ENCODE measurements at places on chromosomes 4 and X. TPM values are rescaled to one million over a fixed set of nuclear protein-coding genes. Genes with fewer than 3 reads are reported as not detected.

- H3K4me3 ChIP-seq = no peak overlapping the region
- no peaks in the 10 kb centered on the region for H3K27me3 ChIP-seq
- DNase-seq = no peak
Measured at GRCh38 chr4:132065940-132066495, 1083.1 kb upstream of the PCDH10 start.

- no peak overlapping the region for H3K27ac ChIP-seq
- H3K4me1 ChIP-seq = no peaks in the 10 kb centered on the region
- no peaks in the 10 kb centered on the region for H3K27me3 ChIP-seq
- H3K36me3 ChIP-seq = no peaks in the 10 kb centered on the region
Measured at GRCh38 chr4:152374153-152374552, 161.7 kb downstream of the FBXW7 start.

Gene SHOX
- not detected for total RNA-seq

GRCh38 chr4:139734201-139734874 lies 68.7 kb downstream of the MGST2 start:
- DNase-seq = no peak
- no peaks in the 10 kb centered on the region for H3K36me3 ChIP-seq
- H3K4me1 ChIP-seq = peaks cover 36% of the 10 kb centered on the region

- no peaks in the 10 kb centered on the region for H3K4me1 ChIP-seq
- no peak overlapping the region for H3K4me3 ChIP-seq
- no peak overlapping the region for H3K27ac ChIP-seq
- no peaks in the 10 kb centered on the region for H3K36me3 ChIP-seq
- no peak for DNase-seq
Measured at GRCh38 chr4:119537586-119537985, 91.0 kb downstream of the PDE5A start.

DNA sequence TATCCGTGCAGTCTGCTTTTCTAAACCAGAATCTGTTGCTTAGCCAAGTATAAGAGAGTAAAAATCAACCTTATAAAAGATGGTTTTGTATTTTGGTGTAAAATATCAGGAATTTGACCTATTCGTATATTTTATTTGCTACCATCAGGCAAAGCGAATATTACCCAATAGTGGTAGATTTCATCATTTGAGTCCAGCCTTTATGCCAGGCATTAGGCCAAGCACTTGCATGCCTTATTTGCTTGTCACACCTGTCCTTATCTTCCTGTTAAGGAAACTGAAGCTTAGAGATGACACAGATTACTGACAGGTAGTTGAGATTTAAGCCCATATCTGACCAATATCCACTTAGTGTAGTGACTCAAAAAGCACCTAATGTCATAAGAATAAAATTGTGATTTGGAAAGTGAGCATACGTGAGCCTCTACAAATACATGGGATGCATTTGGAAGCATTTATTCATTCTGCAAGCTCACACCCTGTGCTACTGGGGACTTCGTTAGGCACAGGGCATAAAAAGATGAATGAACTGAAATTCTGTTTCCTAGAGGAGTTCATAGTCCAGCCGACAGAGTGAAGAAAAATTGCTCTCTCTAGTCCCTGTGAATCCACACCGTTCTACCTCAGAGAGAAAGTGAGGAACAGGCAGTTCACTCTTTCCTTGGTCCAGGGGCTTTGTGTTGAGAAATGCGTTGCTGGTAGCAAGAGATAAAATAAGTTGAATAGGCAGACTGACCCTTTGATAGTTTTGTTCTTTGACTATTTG lies 2.3 kb upstream of the RNF212 start:
- H3K36me3 ChIP-seq = no peaks in the 10 kb centered on the region
- no peak for DNase-seq
- H3K27me3 ChIP-seq = no peaks in the 10 kb centered on the region
- no peak overlapping the region for H3K4me3 ChIP-seq
- H3K4me1 ChIP-seq = 0 out of 2 replicates have a peak, but pooled peaks cover 4% of the 10 kb centered on the region

GRCh38 chr4:1291091-1291490 lies 1.4 kb downstream of the MAEA start:
- H3K4me1 ChIP-seq = peaks cover 16% of the 10 kb centered on the region
- no peaks in the 10 kb centered on the region for H3K27me3 ChIP-seq
- peak overlapping the region; percentile 95 for H3K27ac ChIP-seq

DNA sequence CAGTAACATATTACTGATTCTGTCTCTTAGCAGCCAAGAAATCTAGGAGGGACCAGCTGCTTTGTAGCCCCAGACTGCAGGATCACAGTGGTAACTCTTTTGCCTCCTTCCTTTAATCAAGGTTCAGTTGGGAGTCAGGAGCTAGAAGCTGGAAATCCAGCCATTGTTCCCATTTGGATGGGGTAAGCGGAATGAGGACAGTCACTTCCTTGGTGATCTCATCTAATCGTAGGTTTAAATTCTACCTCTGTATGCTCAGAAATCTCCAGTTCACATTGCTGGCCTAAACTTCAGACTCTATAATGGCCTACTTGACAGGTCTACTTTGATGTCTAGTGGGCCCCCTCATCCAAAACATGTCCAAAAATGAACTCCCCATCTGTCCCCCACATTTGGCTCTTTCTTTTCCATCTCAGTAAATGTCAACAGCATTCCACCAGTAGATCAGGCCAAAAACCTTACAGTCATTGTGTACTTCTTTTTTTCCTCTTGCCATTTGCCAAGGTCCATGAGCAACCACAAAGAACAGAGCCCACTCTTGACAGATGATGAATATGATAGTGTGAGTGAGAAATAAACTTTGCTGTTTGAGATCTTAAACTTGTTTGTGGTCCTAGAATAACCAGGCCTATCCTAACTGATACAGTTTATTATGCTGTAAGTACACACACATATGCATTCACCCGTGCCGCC lies 40.1 kb downstream of the WWC2 start:
- H3K4me1 ChIP-seq = peaks cover 3% of the 10 kb centered on the region
- H3K36me3 ChIP-seq = no peaks in the 10 kb centered on the region
- H3K4me3 ChIP-seq = no peak overlapping the region
- no peak overlapping the region for H3K27ac ChIP-seq
- no peak for DNase-seq

DNA sequence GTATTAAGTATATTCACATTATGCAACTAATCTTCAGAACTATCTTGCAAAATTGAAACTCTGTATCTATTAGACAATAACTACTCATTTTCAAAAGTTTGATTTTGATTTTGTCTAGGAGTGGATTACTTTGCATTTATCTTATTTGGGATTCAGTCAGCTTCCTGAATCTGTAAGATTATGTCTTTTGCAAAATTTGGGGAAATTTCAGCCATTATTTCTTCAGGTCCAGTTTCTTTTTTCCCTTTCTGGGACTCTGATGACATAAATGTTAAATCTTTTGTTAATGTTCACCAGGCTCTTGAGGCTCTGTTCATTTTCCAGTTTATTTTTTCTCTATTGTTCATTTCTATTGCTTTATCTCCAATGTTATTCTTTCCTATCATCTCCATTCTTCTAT lies 15.0 kb downstream of the RPS6KA3 start:
- peak overlapping the region; percentile 66 for H3K27ac ChIP-seq
- DNase-seq = no peak
- no peaks in the 10 kb centered on the region for H3K27me3 ChIP-seq
- no peaks in the 10 kb centered on the region for H3K36me3 ChIP-seq
- 0 out of 2 replicates have a peak, but pooled peaks cover 5% of the 10 kb centered on the region for H3K4me1 ChIP-seq
- H3K4me3 ChIP-seq = no peak overlapping the region

DNA sequence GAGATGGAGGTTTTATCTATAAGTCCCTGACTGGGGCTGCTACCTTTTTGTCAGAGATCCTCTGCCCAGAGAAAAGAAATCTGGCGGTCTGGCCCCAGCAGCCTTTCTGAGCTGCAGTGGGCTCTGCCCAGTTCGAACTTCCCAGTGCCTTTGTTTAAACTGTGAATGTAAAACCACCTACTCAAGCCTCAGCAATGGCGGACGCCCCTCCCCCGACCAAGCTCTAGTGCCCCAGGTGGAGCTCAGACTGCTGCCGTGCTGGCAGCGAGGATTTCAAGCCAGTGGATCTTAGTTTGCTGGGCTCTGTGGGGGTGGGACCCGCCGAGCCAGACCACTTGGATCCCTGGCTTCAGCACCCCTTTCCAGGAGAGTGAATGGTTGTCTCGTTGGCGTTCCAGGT lies 121.8 kb downstream of the TSPAN5 start:
- DNase-seq = no peak
- no peaks in the 10 kb centered on the region for H3K27me3 ChIP-seq
- no peaks in the 10 kb centered on the region for H3K4me1 ChIP-seq
- no peaks in the 10 kb centered on the region for H3K36me3 ChIP-seq
- no peak overlapping the region for H3K4me3 ChIP-seq

DNA sequence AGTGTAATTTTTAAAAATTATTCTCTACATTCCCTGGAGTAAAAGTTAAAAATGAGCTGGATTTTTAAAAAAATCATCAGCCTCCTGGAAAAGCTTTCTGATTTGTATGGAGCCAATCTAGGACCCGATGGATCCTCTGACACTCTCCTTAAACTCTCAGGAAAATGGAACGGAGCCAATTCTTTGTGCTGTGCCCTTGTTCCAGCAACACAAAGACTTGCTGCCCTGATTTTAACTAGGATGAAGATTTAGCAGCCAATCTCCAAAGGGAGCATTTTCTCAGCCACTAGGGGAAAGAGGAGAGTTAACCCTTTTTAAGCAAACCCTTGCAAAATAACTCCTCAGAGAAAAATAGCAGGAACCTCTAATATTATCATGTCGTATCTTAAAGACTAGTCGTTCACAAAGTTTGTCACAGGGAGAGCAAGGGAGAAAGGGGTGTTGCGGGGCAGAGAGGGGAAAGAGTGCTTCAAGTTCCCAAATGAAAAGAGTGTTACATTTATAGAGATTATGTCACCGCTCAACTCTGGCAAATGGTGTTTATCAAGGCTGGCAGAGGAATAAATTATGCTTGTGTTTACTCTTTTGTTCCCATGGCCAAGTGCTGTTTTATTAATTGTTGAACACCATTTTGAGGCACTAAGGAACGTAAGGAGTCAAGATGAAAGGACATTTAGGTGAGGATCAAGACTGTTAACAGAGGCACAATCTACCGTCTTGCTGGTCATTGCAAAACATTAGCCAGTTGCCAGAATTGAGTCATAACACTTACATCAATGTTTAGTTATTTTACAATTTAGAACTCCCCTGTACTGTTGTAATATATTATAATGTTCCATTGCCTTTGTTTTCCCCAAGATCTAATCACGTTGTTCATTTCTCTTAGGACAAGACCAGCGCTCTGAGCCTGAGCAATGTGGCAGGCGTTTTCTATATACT lies 250.7 kb downstream of the THOC2 start:
- no peaks in the 10 kb centered on the region for H3K4me1 ChIP-seq
- H3K36me3 ChIP-seq = no peaks in the 10 kb centered on the region
- DNase-seq = no peak

Gene HPSE
- total RNA-seq = 3.9 TPM

Gene C1QTNF7
- total RNA-seq = not detected

- DNase-seq = peak; percentile 58
- no peak overlapping the region for H3K27ac ChIP-seq
- no peak overlapping the region for H3K4me3 ChIP-seq
- no peaks in the 10 kb centered on the region for H3K27me3 ChIP-seq
- peaks cover 8% of the 10 kb centered on the region for H3K4me1 ChIP-seq
- H3K36me3 ChIP-seq = no peaks in the 10 kb centered on the region
Measured at GRCh38 chr4:102299354-102300107, 45.8 kb downstream of the SLC39A8 start.

GRCh38 chrX:153602601-153603000 lies 3.7 kb upstream of the CCNQ start:
- H3K27ac ChIP-seq = no peak overlapping the region
- DNase-seq = no peak
- H3K4me3 ChIP-seq = no peak overlapping the region
- H3K36me3 ChIP-seq = no peaks in the 10 kb centered on the region

Gene UVSSA
- total RNA-seq = 26.3 TPM

Gene ADH6
- 9.1 TPM for total RNA-seq

- DNase-seq = no peak
Measured at GRCh38 chr4:8205241-8205707, 6.2 kb downstream of the SH3TC1 start.

DNA sequence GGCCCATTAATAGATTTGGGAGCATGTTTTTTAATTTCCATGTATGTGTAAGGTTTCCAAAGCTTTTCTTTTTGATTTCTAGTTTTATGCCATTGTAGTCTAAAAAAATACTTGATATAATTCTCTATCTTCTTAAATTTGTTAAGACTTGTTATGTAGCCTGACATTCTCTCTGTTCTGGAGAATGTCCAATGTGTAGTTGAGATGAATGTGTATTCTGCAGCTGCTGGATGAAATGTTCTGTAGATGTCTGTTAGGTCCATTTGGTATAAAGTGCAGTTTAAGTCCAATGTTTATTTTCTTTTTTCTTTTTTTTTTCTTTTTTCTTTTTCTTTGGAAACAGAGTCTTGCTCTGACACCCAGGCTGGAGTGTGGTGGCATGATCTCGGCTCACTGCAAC lies 378.5 kb upstream of the MAD2L1 start:
- no peaks in the 10 kb centered on the region for H3K36me3 ChIP-seq
- DNase-seq = no peak
- no peak overlapping the region for H3K4me3 ChIP-seq
- no peaks in the 10 kb centered on the region for H3K4me1 ChIP-seq
- H3K27me3 ChIP-seq = no peaks in the 10 kb centered on the region

Gene PCDH10
- total RNA-seq = not detected

- H3K36me3 ChIP-seq = no peaks in the 10 kb centered on the region
- no peaks in the 10 kb centered on the region for H3K27me3 ChIP-seq
- no peak overlapping the region for H3K27ac ChIP-seq
- no peaks in the 10 kb centered on the region for H3K4me1 ChIP-seq
Measured at GRCh38 chr4:157270108-157270507, 49.6 kb downstream of the GRIA2 start.

DNA sequence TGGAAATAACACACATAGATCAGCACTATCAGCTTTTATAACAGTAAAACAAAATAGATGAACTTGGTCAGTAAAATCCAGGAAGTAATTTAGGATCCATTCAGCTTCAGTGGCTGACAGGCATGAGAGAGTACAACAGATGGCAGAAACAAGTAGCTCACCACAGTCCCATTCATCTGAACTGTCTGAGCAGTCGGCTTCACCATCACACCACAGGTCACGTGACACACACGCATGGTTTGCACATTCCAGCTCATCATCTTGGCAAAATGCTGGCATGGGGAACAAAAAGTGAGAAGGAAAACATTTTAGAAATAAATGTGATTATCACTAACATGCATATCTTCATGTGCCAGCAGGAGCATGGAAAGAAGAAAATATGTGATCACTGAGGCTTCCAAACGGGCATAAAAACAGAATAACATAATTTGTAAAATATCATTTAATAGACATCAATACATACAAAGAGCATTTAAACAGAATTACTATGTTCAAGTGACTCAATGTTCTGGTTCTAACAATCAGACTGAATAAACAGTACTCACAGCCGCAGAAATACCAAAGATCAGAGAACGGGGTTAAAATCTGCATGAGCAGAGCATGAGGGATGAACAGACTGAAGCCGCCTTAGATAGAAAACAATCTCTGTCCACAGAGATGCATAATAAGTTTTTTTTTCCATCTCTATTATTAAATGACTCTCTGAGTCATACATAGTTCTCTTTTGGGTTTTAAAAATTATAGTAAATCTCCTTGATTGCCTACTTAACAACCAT lies 158.1 kb downstream of the ATP10D start:
- no peaks in the 10 kb centered on the region for H3K27me3 ChIP-seq
- no peak overlapping the region for H3K4me3 ChIP-seq
- no peak overlapping the region for H3K27ac ChIP-seq
- H3K36me3 ChIP-seq = no peaks in the 10 kb centered on the region

Gene SCML2
- 13.8 TPM for total RNA-seq
